ENCODE measurements at places on chromosomes 1 and 21. TPM values are rescaled to one million over a fixed set of nuclear protein-coding genes. Genes with fewer than 3 reads are reported as not detected.

Gene TMIGD3
- total RNA-seq = 2.6 TPM

Gene CFAP141
- total RNA-seq = not detected

- no peak overlapping the region for H3K4me3 ChIP-seq
- no peaks in the 10 kb centered on the region for H3K27me3 ChIP-seq
- no peak for DNase-seq
- no peaks in the 10 kb centered on the region for H3K4me1 ChIP-seq
Observed at GRCh38 chr1:83619170-83619896, 379.6 kb downstream of the TTLL7 start.

DNA sequence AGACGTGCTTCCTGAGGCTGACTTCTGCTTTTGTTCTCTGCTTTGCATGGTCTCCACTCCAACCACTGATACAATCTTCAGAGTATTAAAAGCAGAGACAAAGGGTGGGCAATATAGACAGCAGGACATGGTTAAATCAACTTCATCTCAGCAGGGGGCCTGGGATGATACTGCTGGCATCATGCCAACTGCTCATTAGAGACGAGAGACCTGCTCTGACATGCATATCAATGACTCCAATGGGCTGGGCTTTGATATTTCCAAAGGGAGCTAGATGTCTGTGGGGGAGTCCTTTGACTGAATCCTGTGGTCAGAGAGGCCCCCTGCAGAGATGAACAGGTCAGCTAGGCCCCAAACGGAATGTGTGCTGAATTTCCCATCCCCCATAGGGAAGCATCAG lies 106.6 kb downstream of the ACTL8 start:
- H3K36me3 ChIP-seq = no peaks in the 10 kb centered on the region
- DNase-seq = no peak
- no peak overlapping the region for H3K27ac ChIP-seq

DNA sequence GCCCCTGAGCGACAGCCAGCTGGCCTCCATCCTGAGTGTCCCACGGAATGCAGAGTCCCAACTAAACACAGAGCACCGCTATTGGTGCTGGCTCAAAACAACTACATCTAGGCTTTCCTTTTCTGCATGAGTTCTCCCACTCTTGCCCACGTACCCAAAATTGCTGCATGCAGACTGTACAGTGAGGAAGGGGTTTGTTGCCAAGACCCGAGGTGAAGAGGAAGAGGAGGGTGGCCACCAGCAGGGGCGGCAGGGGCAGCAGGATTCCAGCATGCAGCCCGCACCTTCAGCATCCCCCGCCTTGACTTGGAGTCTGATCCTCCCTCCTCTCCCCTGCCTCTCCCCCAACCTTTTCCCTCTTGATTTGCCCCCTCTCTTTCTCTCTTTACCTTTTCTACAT lies 8.0 kb downstream of the S100A9 start:
- no peak overlapping the region for H3K27ac ChIP-seq
- no peak overlapping the region for H3K4me3 ChIP-seq
- no peaks in the 10 kb centered on the region for H3K4me1 ChIP-seq
- no peak for DNase-seq
- H3K27me3 ChIP-seq = no peaks in the 10 kb centered on the region
